ENCODE measurements at places on chromosomes 16 and 17.

GRCh38 chr16:83882163-83882885 is 16.6 kb upstream of the MLYCD start:
- no peak for DNase-seq

- no peak for DNase-seq
These were observed 22.2 kb downstream of the TRPV3 start for GRCh38 chr17:3535253-3535995.

DNA sequence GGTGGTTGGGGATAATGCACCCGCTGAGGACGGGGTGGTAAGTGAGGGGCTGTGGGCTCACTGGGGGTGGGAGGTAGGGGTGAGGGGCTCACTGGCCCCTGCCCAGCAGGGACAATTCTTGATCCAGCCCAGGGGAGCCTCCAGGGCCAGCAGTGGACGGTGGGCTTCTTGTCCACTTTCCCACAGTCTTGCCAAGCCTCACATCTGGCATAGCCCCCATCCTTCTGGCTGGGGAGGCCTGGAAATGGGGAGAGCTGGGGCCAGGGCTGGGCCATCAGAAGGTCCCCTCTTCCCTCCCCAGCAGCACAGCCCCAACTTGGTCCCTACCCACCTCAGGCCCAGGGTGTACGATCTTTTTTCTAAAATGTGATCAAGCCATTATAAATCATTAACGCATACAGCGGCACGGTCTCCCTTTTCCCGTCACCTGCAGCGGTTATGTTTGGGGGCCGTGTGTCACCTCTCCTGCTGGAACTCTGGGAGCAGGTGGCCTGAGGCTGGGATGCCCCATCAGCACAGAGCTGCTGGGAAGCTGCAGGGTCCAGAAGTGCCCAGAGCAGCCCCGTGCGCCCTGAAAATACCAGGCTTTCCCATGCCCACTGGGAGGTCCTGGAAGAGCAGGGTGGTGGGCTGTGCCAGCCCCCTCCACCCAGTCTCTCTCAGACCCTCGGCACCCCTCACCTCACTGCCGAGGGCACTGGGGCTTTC is 7.2 kb upstream of the SETD6 start:
- no peak for DNase-seq

DNA sequence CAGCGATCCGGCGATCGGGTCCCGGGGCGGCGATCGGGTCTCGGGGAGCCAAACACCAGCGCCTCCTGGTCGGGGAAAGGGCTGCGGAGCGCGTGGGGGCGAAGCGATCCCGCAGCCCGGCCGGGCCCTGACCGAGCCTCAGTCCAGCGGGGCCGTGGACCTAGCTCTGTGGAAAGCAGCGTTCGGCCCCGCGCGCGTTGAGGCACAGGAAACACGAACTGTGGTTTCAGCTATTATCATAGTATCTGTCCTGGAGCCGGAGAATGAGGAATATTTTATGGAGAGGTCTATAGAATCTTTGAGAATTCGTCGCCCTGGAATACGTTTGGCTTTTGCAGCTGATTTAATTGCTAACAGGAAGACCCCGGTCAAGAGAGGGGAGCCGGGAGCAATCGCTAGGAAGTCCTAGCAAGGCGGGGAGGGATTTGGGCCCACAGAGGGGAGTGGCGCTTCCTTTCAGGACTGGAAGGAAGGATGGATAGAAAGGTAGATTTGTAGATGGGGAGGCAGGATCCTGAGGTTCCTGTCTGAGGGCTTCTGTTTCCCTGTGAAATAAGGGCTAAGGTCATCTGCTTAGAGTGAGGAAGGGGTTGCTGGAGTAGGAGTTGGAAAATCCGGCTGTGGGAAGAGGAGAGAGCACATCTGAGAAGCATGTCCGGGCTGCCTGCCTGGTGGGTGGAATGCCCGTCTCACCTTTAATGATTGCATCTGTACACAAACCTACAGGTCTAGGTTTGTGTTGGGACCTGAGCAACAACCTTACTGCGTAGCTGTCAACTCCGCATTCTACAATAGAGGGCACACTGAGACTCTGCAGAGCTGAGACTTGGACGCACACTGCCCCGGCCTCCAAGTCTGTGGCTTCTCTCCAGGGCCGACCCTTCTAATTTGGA is 770 bp downstream of the CCNF start:
- DNase-seq = peak; percentile 41

- DNase-seq = no peak
These were observed 11.4 kb upstream of the DUS1L start for GRCh38 chr17:82076785-82077591.

GRCh38 chr17:37671824-37672547 is 28.7 kb upstream of the DDX52 start:
- DNase-seq = no peak

- DNase-seq = no peak
These were observed 194.4 kb downstream of the SALL1 start for GRCh38 chr16:50956637-50957036.

- no peak for DNase-seq
These were observed 6.2 kb upstream of the SLC25A19 start for GRCh38 chr17:75295201-75296158.

DNA sequence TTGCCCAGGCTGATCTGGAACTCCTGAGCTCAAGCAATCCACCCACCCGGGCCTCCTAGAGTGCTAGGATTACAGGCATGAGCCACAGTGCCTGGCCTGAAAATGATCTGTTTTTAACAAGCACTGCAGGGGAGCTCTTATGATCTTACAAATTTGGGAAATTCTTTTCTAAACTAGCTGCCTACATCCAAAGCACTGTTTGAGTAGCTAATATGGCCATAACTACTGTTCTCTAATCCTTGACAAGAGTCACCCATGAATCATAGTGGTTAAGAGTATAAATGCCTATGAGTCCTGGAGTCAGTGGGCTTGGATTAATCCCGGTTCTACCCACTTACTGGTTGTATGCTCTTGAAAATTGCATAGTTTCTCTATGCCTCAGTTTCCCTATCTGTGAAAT is 1.4 kb upstream of the CPPED1 start:
- no peak for DNase-seq

DNA sequence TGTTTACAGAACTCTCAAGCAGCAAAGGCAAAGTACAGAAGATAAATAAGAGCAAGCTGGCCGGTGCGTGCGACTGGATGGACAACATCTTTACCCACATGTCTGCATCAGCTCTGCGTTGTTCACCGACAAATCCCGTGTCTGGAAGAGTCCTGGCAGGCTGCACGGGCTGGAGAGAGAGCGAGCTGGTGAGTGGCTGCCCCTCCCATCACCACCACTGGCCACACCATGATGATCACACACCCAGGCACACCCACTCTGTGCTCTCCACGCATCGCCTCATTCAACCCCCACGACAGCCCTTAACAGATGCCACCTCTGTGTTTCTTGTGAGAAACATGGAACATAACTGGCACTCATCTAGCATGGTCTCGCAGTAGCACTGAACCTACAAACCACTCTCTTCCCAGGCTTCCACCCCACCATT is 59.2 kb downstream of the ANKRD11 start:
- no peak for DNase-seq
